ENCODE measurements at places on chromosomes 2 and 18.

DNA sequence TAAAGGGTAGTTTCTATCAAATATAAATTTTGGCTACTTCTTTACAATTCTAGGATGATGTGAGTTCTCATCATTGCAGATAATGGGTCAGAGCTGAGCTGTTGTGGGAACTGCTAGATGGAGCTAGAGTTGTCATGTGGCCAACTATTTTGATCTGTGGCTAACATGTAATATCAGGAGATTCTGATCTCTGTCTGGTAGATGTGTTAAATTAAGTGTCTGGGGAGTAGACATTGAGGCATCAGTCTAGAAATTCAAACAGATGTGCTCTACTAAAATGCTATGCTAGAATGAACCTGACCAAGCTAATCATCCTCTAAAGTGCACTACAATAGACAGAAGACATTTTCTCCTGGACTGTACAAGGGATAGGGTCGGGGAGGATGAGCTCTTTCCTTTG, 30.3 kb upstream of the DARS1 start:
- DNase-seq = no peak

DNA sequence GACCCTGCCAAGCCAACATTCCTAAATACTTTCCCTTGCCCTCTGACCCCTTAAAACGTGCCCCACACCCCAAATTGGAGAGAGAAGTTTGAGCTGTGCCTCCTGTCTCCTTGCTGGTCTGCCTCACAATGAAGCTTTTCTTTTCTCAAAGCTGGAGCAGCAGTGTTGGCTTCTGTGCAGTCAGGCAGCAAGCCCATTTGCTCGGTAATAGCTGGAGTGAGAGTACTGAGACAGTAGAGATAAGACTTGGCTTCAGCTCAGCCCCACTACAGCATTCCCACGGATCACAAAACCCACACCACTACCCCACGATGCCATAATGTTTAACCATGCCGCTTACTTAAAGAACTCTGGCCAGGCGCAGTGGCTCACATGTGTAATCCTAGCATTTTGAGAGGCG, 73.0 kb downstream of the NCAPH start:
- DNase-seq = no peak

DNA sequence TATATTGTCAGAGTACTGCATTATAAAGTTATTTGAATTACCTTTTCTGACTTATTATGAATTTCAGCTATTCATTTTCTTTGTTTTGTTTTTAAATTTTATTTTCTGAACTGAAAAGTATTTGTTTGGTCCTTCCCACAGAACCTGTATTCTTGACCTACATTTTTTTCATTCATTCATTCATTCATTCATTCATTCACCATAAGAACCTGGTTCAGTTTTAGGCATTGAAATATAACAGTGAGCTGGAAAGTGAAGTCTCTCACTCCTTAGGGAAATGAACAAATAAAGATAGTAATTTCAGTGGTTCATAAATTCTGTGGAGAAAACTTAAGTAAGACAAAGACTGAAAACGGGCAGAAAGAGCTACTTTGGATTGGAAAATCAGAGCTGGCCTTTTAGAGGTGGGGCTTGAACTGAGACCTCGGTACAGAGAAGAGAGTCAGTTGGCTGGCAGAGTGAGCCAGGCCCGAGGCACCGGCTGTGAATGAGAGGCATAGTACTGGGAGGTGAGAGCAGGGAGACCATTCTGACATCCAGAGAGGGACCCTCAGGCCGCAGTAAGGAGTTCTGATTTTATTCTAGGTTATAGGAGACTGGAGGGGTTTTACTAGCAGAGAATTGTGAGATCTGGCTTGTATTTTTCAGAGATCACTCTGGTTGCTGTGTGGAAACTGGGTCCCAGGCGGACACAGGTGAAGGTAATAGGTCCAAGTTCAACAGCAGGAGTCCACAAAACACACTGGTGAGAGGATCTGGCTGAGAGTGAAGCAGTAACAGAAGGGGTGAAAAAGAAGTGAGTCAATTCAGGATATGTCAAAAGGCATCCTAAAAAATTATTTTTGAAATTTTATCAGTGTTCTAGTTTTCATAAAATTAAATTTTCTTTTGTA, 75.8 kb upstream of the FN1 start:
- no peak for DNase-seq

DNA sequence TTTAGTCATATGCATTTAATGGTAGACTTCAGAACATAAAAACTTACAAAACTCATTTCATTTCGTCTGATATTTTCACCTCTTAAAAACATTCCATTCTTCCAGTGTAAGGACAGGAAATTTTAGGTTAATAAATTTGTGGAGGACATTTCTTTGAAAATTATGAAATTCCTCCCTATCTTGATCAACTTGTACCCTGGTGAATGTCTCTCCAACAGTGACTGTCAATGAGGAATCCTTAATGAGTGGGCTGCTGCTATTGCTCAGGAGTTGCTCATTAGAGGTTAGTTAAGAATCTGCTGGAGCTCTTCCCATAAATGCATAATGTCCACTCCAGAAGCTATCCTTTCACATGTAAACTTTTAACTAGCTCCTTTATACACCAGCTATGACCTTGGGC, 69.1 kb downstream of the LRP1B start:
- DNase-seq = no peak

DNA sequence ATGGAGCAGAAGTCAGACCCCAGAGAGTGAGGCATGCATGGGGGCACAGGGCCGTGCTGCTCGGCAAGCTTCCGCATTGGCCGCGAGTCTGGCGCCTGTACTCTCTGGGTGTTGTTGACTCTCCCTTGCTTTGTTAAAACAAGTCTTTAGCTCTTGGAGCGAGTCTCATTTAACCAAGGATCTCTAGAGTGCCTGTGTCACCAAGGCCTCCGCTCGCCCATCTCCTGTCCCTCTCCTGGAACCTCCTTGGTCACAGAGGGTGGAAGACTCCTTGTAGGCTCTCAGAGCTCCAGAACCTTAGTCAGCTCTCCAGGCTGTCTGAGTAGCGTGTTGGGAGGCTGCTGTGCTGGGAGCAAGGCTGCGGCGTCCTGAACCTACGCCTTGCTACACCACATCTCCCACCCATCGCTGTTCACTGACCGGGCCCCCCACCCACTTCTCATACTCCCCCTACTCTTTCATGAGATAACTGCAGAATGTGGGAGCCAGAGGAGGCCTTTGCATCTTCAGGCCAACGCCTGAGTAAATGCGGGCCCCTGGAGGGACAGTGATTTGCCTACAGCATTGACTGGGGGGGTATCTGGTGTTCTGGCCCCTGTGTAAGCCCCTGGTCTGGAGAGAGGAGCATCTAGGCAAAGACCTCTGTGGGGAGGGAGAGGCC, 66.1 kb downstream of the CIB4 start:
- no peak for DNase-seq

DNA sequence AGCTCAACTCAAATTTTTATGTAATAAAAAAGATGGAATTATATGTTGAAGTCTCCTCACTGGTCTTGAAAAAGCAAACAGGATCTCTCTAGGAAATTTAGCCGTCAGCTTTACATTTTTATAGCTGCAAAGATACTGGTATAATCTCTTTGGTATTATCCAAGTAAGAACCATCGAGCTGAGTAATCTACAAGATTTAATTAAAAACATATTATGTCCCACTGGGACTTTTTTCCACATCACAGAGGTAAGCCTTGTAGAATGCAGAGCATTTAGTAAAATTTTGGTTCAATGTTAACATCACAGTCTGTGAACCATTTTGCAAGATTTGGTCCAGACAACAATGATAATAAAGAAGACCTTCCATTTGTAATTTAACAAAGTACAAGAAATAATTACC, 162.6 kb upstream of the SLC39A10 start:
- DNase-seq = peak; percentile 68

DNA sequence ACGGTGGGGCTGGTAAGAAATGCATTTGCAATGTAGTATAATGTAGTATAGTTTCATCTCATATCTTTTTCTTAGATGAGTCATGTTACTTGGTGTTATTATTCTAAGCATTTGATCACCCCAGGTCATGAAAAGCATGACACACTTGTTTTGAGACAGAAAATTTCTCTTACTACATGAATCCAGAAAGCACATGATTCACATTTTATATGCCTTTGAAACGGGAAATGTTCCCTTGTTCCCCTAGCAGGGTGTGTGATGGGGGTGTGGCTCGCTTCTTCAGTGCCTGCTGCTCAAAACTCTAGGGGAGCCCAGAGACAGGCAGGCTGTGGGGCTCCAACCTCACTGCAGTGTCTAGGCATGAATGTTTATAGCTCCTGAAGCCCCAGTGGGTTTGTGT, 116.0 kb upstream of the RAB27B start:
- peak; percentile 88 for DNase-seq

- DNase-seq = no peak
These were observed 483.1 kb downstream of the DPP10 start for GRCh38 chr2:114925296-114926255.

GRCh38 chr2:172860336-172860707, 124.7 kb downstream of the RAPGEF4 start:
- no peak for DNase-seq

- DNase-seq = peak; percentile 0
These were observed 40.4 kb upstream of the NETO1 start for GRCh38 chr18:72908181-72908580.

- DNase-seq = no peak
These were observed 30.5 kb upstream of the YWHAQ start for GRCh38 chr2:9661261-9661660.

GRCh38 chr2:178403671-178404306, 47.2 kb downstream of the PRKRA start:
- no peak for DNase-seq

DNA sequence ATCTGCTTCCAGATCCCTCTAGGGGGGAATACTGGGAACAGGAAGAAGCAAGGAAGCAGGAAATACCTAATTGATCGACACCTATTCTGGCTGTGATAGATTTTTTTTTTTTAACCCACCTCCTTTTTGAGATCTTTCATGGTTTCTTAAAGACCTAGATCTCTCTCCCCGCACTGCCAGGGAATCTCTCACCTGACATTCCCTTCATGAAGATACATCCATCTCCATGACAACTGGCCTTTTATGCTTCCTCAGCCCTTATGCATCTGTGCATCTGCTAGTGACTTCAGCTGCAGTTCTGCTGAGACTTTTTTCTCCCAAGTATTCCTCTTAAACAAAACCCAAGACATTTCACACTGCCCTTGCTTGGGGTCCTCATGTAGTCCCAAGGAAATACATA, 21.1 kb upstream of the CPO start:
- no peak for DNase-seq

- peak; percentile 98 for DNase-seq
These were observed 8.2 kb downstream of the SLC35F6 start for GRCh38 chr2:26772064-26773001.

DNA sequence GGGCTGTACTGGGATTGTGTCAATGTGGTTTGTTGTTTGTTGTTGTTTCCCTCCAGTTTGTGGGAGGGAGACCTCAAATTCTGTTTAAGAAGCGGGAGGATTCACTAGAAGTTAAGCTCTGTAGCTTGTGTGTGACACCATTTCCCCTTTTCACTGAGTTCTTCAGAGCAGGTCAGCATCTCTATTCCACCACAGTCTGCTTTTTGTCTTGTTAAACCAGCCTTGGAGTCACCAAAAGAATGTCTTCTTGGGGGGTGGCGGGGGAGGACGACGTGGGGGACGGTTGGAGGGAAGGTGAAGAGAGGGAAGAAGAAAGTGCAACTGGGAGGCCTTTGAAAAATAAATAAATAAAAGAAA, 2.3 kb upstream of the BCL11A start:
- no peak for DNase-seq

- DNase-seq = peak; percentile 44
These were observed 82.0 kb upstream of the SLC66A3 start for GRCh38 chr2:11073251-11073650.

DNA sequence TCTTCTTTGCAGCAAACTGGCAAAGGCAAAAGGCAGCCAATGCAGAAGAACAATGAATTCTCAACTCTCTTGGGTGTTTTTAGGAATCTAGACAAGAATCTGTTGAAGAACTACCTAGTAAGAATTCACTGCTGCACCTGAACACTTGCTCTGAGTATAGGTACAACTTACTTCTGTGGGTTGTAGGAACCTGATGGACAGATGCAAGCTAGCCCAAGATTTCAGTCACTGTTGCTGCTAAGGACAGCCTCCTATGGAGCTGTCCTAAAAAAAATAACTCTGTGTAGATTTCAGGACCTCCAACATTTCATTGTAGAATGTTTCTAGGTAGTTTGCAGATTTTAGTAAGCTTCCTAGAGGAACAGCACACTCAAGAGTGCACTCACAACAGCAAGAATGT, 363.5 kb downstream of the CBLN2 start:
- DNase-seq = no peak

GRCh38 chr2:28452534-28453081, 43.3 kb upstream of the PLB1 start:
- peak; percentile 54 for DNase-seq

GRCh38 chr2:28193630-28194403, 198.8 kb upstream of the FOSL2 start:
- DNase-seq = no peak

DNA sequence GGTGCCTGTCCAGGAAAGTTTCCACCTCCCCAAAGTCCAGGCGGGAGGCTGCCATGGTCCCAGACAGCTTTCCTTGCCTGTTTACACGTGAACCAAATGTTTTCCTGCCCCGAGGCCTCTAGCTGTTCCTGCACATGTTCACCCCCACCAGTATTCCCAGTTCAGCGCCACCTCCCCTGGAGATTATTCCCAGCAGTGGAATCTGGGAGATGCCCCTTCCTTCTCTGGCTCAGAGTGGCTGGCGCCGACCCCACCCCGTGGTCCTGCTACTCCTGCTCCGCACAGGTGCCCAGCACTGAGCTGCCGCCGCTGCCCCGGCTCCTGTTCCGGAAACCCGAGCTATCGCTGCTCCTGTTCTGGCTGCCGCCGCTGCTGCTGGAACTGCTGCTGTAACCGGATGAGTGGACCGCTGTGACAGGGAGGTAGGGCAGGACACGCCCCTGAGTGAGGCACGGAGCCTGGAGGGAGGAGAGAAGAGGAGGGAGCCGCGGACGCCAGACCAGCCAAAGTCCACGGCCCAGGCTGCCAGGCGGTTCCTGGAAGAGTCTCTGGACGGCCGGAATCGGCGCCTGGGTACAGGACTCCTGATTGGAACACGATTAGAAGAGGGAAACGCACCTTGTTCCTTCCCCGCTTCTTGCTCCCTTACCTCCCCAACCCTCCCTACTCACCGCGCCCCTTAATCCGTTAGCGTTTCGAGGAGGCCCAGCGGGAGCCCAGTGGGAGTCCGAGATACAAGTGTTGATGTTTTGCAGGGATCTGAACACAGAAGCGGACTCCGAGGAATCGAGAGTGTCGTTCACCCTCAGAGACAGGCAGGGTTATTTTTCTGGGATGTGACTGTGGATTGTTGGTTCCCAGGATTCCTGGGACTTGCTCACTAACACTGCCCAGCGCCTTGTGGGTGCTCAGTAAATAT, at the start of gene PDE11A:
Gene PDE11A, minus strand, starts transcription at position 395 of the 919 bp plus-strand sequence. Its CDS starts 340 bp downstream, at position 55.
- DNase-seq = peak; percentile 65

DNA sequence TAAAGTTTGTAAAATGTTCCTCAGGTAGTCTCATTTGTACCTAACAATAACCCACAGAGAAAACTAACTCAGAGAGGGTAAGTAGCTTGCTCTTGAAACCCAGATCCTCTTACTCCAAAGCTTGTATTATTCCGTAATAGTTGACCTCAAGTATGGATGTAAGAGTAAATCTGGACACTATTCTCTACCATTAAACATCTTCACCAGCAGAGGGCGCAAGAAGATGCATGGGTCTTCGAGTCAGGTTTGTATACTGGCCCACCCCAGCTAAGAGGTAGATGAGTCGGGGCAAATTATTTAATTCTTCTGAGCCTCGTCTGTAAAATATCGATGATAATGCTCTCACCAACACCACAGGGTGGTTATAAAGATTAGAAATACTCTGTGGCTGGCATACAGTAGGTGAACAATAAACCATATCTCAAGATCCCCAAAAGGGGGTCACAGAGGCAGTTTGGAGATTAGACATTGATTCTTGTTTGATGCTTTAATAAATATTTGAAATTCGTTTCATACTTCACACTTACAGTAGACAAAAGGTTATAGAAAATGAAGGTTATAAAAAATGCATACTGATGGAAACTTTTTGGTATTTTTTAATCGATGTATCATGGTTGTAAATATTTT, 3.5 kb upstream of the CABLES1 start:
- DNase-seq = peak; percentile 85

All from fibroblast of mammary gland (primary cell).